MG63 (cell line): ENCODE measurements at places on chromosomes 6 and 20. TPM values are rescaled to one million over a fixed set of nuclear protein-coding genes. Genes with fewer than 3 reads are reported as not detected.
A peak's percentile ranks its signal among the peaks of the same experiment; 100 is the strongest.

Gene HMGN3
- 40.3 and 50.2 TPM in 2 replicates for total RNA-seq

Gene RHAG
- total RNA-seq, result not detected in 2 replicates

Gene ATP6V1G2
- 2.1 and 3.4 TPM in 2 replicates for total RNA-seq

Gene ENPP5
- total RNA-seq, result 0.95 TPM in 1 of 2 replicates, not detected in the other

DNA sequence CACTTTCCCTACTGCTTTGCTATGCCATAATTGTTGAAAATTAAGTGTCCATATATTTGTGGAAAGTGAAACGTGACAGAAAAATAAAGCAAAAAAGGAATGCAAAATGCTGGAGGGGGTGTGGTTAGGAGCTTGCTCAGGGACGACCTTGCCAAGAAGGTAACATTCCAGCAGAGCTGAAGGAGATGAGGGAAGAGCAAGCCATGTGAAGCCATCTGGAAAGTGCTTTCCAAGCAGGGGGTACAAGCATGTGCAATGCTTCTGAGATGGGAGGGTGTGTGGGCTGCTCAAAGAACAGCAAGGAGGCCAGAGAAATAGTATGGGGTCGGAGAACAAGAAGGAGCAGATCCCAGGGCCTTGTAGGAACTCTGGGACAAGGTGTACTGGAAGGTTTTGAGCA, 161.7 kb downstream of the ISM1 start:
- DNase-seq, result no peak

DNA sequence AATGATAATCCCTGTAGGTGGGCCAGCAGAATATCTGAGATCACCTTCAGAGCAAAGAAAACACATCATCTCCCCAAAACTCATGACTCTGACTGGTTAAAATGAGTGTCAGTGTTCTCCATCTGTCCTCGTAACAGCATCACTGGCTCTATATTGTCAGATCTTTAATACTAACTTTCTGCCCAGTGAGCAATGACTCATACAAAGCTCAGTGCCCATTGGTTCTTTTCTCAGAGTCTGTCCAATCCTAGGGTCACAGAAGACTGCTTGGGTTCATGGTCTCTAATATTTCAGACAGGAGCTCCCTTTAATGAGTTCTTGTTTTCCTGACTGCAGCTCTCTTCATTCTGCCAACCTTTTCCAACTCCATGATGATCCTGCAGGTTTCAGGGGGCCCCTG, 36.4 kb downstream of the HLA-DPB1 start:
- peak; percentile 55 for DNase-seq

GRCh38 chr6:44723439-44724197, 336.1 kb downstream of the CDC5L start:
- DNase-seq, result no peak

DNA sequence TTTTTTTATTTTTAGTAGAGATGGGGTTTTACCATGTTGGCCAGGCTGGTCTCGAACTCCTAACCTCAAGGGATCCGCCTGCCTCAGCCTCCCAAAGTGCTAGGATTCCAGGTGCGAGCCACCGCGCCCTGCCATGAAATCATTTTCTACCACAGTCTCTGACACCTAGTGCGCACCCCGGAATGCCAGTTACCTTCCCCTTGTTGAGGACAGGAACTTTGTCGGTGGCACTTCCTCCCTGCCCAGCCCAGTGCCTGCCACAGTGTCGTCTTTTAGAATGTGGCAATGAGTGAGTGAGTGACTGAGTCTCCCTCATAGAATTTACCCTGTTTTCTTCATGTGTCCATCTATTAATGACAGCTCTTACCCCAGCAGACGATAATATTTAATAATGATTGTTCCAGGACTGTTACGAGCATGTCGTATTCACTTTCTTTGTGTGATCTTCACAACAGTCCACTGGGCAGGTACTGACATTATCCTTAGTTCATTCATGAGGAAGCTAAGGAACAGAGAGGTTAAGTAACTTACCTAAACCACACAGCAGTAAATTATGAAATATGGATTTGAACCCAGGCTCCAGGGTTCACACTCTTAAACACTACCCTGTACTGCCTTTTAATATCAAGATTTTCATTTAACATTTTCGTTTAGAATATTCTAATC, 1.8 kb downstream of the OSBPL2 start:
- no peak for DNase-seq

DNA sequence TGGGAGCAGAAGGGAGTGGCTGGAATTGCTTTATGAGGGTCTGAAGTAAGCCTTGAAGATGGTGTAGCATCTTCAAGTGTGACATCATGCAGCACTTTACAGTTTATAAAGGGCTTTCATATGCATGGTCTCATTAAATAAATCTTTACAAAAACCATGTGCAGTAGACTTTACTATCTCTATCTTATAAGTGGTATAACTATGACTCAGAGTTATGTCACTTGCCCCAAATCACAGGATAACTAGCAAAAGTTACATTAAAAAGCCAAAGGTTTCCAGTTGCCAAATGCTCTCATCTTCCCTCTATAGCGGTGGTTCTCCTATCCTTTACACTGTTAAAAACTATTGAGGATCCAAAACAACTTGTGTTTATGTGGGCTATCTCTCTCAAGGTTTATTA, 687.7 kb upstream of the MARCKS start:
- DNase-seq, result no peak

GRCh38 chr6:27205375-27206278, 41.9 kb upstream of the PRSS16 start:
- DNase-seq, result no peak

- DNase-seq, result no peak
Measured at GRCh38 chr6:157909282-157909664, 72.4 kb upstream of the SYNJ2 start.
